Stimulated activated CD4-positive, alpha-beta T cell treated with anti-CD3 and anti-CD28 coated beads, Interleukin-2, amount 100 ng/mL, for 4 hours (primary cell): ENCODE measurements at places on chromosomes 3 and 15.

DNA sequence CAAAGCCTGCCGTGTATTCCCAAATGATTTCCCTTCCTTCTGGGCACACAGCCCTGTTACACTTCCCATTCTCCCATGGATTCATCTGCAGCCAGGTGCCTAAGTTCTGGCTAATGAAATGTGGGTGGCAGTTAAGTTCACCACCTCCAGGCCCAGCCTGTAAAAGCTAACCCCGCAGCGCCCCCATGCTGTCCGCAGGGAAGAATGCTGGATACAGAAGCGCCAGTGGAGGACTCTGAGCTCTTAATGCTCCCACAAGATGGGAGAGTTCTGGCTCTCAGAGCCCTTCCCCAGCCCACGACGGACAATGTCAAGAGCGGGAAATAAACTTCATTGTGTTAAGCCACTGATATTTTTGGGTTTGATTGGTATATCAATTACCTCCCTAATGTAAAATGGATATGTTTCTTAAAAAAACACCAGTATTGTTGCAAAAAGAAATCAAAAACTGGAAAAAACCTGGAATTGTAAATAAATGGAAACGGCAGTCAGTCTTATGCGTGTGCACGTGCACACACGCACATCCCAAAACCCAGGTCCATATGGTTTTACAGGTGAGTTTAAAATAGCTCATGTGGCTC is 37.7 kb upstream of the FGD5 start:
- no peak for DNase-seq

- DNase-seq: no peak
Observed at GRCh38 chr15:39511916-39512260, 69.0 kb upstream of the THBS1 start.

DNA sequence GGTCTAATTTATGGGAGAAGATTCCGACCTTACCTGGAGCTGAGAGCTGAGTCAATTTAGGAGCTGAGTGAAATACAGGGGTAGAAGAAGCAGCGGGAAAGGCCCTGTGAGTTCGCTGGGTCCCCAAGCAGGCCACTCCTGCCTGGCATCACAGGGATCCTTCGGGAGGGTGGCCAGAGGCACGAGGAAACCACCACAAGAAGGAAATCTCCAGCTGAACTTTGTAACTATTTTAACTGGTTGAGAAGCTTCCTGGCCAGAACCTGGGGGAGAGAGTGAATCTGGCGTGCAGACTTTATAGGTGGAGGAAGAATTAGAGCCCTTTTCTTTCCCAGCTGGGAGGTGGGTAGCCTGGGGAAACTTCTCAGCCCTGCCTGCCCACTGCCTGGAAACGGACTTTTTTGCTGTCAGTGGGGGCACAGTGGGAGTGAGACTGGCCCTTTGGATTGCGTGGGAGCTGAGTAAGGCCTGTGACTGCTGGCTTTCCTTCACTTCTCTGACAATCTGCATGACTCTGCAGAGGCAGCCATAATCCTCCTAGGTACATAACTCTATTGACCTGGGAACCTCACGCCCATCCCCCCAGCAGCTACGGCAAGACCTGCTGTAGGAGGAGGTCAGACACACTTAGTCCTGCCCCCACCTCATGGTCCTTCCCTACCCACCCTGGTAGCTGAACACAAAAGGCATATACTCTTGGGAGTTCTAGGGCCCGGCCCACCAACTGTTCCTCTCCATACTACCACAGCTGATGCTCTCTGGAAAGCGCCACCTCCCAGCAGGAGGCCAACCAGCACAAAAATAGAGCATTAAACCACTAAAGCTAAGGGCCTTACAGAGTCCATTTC is 340.7 kb downstream of the CNTN3 start:
- DNase-seq: no peak

DNA sequence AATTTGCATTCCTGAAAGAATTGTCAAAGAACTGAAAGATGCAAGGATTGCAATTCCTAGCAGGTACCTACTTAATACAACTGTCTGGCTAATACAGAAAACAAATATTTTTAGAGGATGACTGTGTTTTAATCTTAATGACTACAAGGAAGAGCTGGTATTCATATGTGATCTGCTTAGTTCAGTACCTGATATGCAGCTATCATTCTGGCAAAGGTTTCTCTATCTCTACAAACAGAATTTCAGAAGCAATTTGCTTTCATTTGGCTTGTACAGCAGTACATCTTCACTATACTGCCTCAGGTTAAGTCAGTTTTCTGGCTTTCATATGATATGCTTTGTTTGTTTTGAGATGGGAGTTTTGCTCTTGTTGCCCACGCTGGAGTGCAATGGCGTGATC is 51.3 kb downstream of the TBL1XR1 start:
- no peak for DNase-seq

GRCh38 chr3:4571690-4572334 is 78.7 kb downstream of the ITPR1 start:
- no peak for DNase-seq

DNA sequence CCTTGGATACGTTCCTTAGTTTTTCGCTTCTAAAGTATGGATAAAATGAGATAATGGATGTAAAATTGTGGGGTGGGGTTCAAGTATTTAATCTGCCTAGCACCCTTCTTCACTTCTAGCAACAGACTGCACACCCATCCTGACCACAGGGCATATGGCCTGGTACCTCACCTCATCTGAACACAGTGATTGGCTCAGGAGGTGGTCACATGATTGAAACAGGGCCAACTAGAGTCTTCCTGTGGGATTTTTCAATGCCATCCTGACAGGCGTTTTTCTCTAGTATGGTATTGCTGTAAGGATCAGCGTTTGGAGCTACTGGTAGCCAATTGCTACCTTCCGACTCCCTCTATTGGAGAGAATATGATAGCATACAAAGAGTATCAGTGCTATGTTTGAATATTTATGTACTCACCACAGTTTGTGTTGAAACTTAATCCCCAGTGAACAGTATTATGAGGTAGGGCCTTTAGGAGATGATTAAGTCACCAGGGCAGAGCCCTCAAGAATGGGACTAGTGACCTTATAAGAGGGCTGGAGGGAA is 172.2 kb downstream of the PPM1L start:
- no peak for DNase-seq

DNA sequence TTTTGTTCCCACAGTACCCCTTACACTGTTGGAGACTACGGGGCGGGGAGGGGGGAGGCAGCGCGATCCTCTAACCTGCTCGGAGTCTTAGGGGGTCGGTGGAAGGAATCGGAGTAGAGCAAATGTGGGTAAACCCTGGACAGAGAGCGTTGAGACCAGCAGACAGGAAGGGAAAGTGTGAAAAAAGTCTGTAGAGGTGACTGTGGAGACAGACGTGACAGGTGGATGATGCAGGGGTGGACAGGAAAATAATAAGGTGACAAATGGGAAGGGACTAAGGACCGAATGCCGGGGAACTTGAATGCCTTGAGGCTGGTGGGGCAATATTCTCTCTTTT is 424 bp downstream of the EAF2 start:
- DNase-seq: no peak
